Foreskin keratinocyte (primary cell): ENCODE measurements at places on chromosomes 4 and X. TPM values are rescaled to one million over a fixed set of nuclear protein-coding genes. Genes with fewer than 3 reads are reported as not detected.

GRCh38 chr4:94574050-94574449 is 122.3 kb downstream of the PDLIM5 start:
- no peak for DNase-seq

DNA sequence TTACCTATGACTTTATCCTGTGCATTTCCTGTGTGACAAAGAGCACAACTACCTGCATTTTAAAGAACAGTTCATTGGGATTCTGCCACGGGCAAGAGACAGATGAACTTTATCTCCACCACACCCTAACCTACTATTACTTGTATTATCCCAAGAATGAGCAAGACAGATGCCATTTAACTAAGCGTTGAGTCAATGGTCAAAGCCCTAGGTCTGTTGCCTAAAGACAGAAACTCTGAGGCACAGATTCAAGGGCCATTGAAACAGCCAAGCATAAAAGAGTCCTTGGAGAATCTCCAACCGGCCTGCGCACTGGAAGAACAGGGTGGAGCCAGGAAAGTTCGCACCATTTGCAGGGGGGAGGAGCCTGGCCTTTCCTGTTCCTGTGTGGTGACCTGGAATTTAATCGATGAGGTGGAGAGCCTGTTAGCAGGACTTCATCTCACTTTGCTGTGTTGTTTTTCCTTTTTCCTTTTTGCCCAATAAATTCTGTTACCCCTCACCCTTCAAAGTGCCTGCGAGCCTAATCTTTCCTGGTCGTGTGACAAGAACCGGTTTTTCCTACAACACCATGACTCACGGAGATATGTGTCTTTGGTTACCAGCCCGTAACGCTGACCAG is 146.4 kb upstream of the DIAPH2 start:
- peak; percentile 38 for DNase-seq

Gene UCP1
- not detected in 2 replicates for total RNA-seq

Gene RTL9
- 0.07 and 0.11 TPM in 2 replicates for total RNA-seq

GRCh38 chr4:91325495-91325894 is 978.3 kb upstream of the GRID2 start:
- DNase-seq, result peak; percentile 57

Gene SPANXN3
- not detected in 2 replicates for total RNA-seq

Gene GAGE13
- total RNA-seq, result not detected in 2 replicates

- no peak for DNase-seq
Observed at GRCh38 chr4:27206009-27206408, 345.4 kb downstream of the STIM2 start.

Gene CLIC2
- total RNA-seq, result not detected in 2 replicates

Gene ARSH
- total RNA-seq, result not detected in 2 replicates

DNA sequence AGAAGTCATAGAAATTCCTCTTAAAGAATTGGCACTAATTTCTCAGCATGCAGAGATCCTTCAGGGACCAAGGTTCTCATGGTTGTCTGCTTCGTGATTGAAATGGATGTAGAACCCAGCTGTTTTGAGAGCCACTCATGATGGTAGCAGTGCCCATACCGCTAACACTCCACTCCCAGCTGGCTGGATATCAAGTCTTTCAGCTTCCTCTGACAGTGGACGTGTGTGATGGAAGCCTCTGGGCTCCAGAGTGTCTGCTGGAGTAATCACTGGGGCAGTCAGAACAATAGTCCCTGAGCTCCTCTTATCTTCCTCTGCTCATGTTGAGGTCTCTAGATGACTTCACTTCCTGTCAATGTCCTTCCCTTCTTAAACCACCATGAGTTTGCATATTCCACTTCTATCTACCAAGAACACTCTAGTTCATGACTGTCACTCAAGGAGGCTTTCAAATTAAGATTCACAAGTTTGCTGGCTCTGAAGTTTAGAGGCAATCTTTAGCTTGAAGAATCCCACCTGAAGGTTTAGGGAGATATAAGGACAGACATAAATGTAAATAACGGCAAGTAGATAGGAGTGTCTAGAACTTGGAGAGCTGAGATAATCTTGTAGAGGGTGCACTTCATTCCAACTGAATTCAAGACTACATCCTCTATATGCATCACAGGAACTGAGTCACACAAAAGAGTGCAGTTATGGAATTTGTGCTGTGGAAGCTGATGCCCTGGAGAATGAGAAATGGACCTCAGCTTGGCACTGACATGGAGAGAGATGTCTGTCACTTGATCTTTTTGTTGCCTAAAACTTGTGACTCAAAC is 64.5 kb upstream of the WDR1 start:
- DNase-seq, result peak; percentile 89

Gene LRAT
- 0.11 and 0.14 TPM in 2 replicates for total RNA-seq
